Adrenal gland (tissue), 19 donors: ENCODE measurements at places on chromosomes 2 and 18.

- no peaks in the 10 kb centered on the region for H3K4me1 ChIP-seq
- no peaks in the 10 kb centered on the region for H3K36me3 ChIP-seq
- no peak overlapping the region for H3K4me3 ChIP-seq
- no peaks in the 10 kb centered on the region for H3K27me3 ChIP-seq
- H3K27ac ChIP-seq, result no peak overlapping the region
These were observed 48.4 kb upstream of the TNP1 start for GRCh38 chr2:216908300-216908699.

- no peak overlapping the region for H3K27ac ChIP-seq
- no peak overlapping the region for H3K4me3 ChIP-seq
- H3K36me3 ChIP-seq, result peaks cover 2% of the 10 kb centered on the region
These were observed 40.6 kb downstream of the BOLA3 start for GRCh38 chr2:74107071-74107470.

- no peak overlapping the region for H3K4me3 ChIP-seq
- no peak for DNase-seq
- no peaks in the 10 kb centered on the region for H3K27me3 ChIP-seq
- H3K27ac ChIP-seq, result no peak overlapping the region
- no peaks in the 10 kb centered on the region for H3K36me3 ChIP-seq
These were observed 119.0 kb downstream of the GALNT13 start for GRCh38 chr2:153990771-153991170.

DNA sequence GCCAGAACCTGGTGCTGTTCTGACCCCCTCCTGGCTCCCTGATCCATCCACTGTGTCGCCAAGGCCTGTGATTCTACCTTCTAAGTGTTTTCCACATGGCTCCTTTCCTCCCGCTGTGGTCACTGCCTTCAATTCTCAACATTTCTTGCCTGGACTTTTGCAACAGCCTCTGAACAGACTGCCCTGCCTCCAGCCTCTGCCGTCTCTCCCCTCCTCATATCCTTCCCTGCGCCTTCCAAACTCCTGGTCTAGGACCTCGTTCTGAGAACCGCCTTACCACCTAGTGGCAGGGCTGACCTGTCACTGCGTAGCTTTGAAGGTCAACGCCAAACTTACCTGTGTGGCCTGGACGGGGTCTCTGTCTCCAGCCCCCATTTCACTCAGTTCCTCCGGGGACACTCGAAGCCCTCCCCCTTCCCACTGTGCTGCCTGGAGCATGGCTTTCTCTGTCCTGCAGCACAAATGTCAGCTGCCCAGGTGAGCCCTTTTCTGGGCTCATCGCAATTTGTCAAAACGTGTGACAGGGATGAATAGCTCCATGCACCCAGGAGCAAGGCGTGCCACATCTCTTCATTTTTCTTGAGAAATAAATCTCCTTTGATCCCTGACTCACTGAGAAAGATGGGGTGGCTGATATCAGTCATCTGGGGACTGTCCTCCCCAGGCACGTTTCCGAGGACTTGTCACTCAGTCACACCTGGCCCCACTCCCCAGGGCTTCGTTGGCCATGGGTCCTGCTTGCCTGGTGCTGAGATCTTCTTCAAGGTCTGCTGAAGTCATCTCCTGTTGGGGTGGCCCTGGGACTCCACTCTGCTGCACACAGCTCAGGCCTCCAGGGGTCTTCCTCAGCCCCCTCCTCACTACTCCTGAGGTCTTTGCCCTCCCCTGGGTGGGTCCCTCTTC lies 46.7 kb downstream of the LDLRAD4 start:
- no peak overlapping the region for H3K4me3 ChIP-seq
- H3K27me3 ChIP-seq, result no peaks in the 10 kb centered on the region
- peaks cover 47% of the 10 kb centered on the region for H3K4me1 ChIP-seq
- H3K27ac ChIP-seq, result no peak overlapping the region

DNA sequence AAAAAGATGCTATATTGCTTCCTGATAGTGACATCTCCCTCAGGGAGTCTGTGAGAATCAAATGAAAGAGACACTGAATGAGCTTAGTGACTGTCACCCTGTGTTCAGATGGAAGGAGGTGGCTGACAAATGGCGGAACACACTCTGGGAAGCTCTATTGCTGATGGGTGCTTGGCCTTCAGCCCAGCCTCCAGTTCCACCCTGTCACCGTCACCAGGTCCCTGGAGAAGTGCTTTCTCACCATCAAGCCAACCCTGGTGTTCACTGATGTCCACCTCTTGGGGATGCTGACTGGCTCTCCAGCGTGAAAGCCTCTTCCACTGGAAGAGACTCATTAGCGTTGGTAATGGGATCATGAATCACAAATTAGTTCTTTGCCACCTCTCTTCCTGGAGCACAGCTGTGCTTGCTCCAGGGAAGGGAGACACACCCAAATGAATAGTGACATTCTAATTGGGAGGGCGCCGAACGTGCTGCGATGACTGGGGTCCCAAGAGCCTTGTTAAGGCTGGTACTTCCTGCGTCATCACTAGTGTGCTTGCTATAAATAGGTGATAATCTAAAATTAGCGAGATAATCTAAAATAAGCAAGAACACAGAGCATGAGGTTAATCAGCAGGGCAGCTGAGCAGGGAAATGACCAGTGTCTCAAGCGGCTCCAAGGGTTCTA lies 154.0 kb downstream of the CLIP4 start:
- no peaks in the 10 kb centered on the region for H3K27me3 ChIP-seq
- H3K27ac ChIP-seq, result no peak overlapping the region
- H3K4me1 ChIP-seq, result no peaks in the 10 kb centered on the region
- H3K4me3 ChIP-seq, result no peak overlapping the region
- no peak for DNase-seq

GRCh38 chr18:5546660-5547059 lies 2.9 kb upstream of the EPB41L3 start:
- no peak overlapping the region for H3K4me3 ChIP-seq
- no peaks in the 10 kb centered on the region for H3K27me3 ChIP-seq
- H3K4me1 ChIP-seq, result peaks cover 16% of the 10 kb centered on the region
- no peaks in the 10 kb centered on the region for H3K36me3 ChIP-seq

- no peak overlapping the region for H3K4me3 ChIP-seq
- no peaks in the 10 kb centered on the region for H3K27me3 ChIP-seq
- no peak for DNase-seq
- H3K4me1 ChIP-seq, result peaks cover 13% of the 10 kb centered on the region
- H3K27ac ChIP-seq, result no peak overlapping the region
These were observed 8.1 kb downstream of the TEX44 start for GRCh38 chr2:231600619-231601355.

DNA sequence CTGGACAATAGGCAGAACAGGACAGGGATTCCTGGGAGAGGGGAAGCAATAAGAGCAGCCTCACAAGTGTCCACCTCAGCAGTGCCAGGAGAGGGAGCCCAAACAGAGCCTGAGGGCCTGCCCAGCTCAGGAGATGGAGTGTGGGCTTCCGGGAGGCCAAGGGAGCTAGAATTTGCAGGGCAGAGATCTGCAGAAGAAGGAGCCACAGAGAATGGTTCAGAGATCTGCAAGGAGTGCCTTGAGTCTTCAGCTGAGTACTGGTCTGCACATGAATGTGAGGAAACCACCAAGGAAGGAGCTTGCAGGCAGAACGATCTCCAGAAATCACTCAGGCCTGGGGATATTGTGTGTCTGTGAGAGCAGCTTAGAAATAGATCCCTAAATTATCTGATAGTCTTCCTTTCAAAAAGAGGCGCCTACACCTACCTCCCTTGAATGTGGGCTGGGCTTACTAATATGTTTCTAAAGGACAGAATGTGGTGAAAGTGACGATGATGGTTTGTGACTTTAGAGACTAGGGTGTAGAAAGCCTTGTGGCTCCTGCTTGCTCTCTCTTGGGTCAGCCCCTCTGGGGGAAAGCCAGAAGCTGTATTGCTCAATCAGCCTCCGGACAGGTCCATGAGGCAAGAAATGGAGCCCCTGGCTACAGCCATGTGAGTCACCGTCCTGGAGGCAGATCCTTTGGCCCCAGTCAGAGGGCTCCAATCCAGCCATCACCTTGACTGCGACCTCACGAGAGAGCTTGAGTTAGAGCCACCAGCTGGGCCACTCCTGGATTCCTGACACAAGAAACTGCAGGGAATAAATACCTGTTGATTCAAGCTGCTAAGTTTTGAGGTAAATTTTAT lies 7.6 kb upstream of the LPIN1 start:
- no peaks in the 10 kb centered on the region for H3K27me3 ChIP-seq
- H3K27ac ChIP-seq, result peak overlapping the region; percentile 19
- no peak overlapping the region for H3K4me3 ChIP-seq
- H3K4me1 ChIP-seq, result no peaks in the 10 kb centered on the region

DNA sequence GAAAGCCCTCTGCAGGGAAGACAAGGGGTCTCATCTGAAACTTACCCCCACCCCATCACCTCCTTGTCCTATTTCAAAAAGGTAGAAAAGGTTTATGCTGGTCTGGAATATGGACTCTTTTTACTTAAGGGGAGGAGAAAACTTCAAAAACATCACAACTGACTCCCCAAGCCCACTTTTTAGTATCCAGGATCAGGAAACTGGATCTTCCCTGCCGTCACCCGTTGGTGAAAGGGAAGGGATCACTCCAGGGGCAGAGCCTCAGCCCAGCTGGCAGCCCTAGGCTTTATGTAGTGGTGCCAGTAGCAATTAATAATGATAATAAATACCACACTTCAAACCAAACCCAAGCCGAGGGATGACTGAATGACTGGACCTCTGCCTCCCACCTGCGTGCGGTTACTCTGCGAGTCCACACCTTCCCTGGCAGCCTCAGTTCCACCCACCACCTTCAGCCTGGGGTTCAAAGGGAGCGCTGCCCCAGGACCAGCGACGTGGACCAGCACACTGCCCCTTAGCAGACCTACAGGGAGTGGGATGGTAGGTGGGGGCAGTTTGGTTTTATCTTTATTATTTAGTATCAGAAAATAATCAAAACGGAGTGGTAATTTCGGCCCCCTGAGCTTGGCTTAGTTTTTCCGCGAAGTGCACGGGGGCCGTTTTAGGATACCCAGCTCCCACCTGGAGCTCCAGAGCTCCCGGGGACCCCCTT lies 4.9 kb upstream of the GATA6 start:
- H3K4me3 ChIP-seq, result peak overlapping the region; percentile 39
- no peaks in the 10 kb centered on the region for H3K36me3 ChIP-seq
- peak; percentile 47 for DNase-seq

DNA sequence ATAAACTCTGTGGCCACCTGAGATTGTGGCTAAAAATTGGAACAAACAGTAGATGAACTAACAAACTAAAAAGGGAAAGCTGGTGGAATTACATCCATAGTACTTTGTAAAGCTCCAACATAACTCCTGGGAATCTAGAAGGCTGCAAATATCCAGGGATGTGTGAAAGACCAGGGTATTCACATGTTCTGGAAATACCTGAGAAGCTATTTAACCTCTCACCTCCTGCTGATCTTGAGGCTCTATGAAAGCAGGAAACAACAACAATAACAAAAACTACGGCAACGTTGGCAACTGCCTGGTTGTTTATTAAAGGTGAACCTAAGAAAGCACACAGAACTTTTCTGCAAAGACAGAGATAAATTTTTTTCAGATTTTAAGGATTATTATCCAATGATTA lies 171.3 kb downstream of the CCDC178 start:
- H3K27ac ChIP-seq, result no peak overlapping the region
- no peaks in the 10 kb centered on the region for H3K4me1 ChIP-seq
- no peaks in the 10 kb centered on the region for H3K36me3 ChIP-seq
- H3K27me3 ChIP-seq, result no peaks in the 10 kb centered on the region
- H3K4me3 ChIP-seq, result no peak overlapping the region
- no peak for DNase-seq

GRCh38 chr18:67104700-67105284 lies 411.7 kb downstream of the DSEL start:
- no peak overlapping the region for H3K4me3 ChIP-seq
- no peaks in the 10 kb centered on the region for H3K4me1 ChIP-seq
- H3K27me3 ChIP-seq, result no peaks in the 10 kb centered on the region
- H3K27ac ChIP-seq, result no peak overlapping the region

- H3K36me3 ChIP-seq, result no peaks in the 10 kb centered on the region
- DNase-seq, result peak; percentile 91
- H3K27ac ChIP-seq, result peak within 1 kb of the TSS; percentile 95
- peak within 1 kb of the TSS; percentile 14 for H3K4me3 ChIP-seq
- H3K27me3 ChIP-seq, result no peaks in the 10 kb centered on the region
These were observed at the start of gene KCNK3 for GRCh38 chr2:26692279-26692896. Gene KCNK3, plus strand, starts transcription at chr2:26692722. Its CDS starts 154 bp downstream, at chr2:26692876.

- no peak overlapping the region for H3K27ac ChIP-seq
- no peaks in the 10 kb centered on the region for H3K4me1 ChIP-seq
- H3K4me3 ChIP-seq, result no peak overlapping the region
- no peaks in the 10 kb centered on the region for H3K36me3 ChIP-seq
- no peak for DNase-seq
These were observed 105.8 kb downstream of the ICOS start for GRCh38 chr2:204042401-204042800.

- no peaks in the 10 kb centered on the region for H3K36me3 ChIP-seq
- DNase-seq, result no peak
- no peak overlapping the region for H3K4me3 ChIP-seq
- no peak overlapping the region for H3K27ac ChIP-seq
These were observed 57.4 kb upstream of the LAPTM4A start for GRCh38 chr2:20108655-20109396.

DNA sequence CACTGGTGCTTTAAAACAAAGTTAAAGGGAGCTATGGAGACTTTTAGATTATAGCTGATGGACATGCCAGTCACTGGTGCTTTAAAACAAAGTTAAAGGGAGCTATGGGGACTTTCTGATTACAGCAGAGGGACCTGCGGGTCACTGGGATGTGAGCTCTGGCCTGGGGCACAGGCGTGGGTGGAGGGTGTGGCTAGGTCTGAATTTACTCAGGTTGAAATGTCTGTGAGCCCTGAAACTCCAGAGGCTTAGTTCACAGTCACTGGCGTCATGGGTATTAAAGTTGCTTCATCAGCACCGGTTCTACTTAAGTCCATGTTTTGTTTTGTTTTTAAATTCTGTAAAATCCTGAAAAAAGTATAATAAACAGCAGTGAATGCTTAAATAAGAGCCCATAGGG lies 49.0 kb upstream of the TMEM18 start:
- H3K27me3 ChIP-seq, result no peaks in the 10 kb centered on the region
- H3K4me3 ChIP-seq, result no peak overlapping the region
- no peak overlapping the region for H3K27ac ChIP-seq
- no peaks in the 10 kb centered on the region for H3K36me3 ChIP-seq
- no peak for DNase-seq

DNA sequence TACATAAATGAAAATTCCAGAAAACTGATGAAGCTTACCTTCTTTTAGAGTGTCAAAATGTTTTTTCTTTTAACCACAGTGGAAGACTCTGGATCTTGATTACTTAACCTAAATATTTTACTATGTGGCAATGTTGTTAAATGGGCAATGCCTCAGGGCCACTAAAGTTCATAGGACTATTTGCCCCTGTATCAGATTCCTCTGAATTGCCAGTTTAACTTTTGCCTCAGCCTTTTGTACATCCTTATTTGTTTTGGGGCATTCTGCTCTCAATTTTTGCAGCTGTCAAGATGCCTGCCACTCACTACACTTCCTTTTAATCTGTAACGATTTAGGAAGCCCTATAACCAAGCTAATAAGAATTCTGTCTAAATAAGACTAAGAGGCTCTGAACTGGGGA lies 31.7 kb upstream of the SERTAD2 start:
- H3K36me3 ChIP-seq, result no peaks in the 10 kb centered on the region
- no peak overlapping the region for H3K4me3 ChIP-seq
- H3K27me3 ChIP-seq, result no peaks in the 10 kb centered on the region
- no peak overlapping the region for H3K27ac ChIP-seq
- no peak for DNase-seq
